ENCODE measurements at places on chromosomes 7 and 10.

GRCh38 chr10:122295451-122295809, 24.3 kb downstream of the BTBD16 start:
- DNase-seq = no peak

- no peak for DNase-seq
Measured at GRCh38 chr10:9811601-9812000, 1206.1 kb upstream of the CELF2 start.

DNA sequence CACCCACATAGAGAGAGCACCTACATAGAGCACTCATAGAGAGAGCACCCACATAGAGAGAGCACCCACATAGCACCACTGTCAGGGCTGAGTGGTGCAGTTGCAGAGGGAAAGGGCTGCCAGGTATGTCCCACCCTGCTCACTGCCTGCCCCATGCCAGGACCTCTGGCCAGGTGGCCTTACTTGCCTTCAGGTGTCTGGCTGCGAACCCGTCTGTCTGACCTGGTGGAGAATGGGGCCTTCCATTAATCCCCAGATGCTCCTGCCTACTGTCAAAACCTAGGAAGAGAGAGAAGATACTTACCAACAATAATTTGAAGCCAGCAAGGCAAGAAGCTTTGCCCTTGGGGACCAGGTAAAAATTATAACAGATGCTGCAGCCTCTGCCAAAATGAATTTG, 51.1 kb downstream of the INSIG1 start:
- DNase-seq = no peak

DNA sequence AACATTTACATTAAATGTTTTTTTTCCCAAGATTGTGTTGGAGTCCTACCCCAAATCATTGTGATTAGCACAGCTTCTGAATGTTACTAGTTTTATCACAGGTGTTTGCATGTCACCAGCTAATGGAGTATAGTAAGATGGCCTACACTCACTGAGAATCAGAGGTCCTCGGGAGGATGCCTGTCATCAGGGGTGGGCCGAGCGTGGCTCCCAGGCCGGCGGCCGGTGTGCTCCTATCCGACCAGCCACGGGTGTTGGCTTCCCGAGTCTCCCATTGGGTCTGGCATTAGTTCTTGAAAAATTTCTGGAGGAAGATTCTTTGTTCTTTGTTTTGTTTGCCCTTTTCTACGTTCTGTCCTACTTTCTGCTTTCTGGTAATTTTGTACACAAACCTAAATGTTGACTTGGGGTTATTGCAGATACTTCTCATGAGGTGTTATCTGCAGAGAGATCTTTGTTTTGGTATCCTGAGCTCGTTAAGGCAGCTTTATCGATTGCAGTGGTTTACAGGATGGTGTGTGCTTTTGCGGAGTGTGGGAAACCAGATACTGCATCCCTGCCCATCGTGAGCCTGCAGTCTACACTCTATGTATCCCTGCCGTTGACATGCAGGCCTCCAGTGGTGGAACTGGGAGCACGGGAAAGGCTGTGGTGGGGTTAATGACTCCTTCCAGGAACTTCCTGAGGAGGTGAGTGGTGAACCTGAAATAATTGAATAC, 67.3 kb upstream of the DNAJB6 start:
- no peak for DNase-seq

GRCh38 chr10:12971001-12971788, 30.3 kb downstream of the CCDC3 start:
- DNase-seq = no peak

DNA sequence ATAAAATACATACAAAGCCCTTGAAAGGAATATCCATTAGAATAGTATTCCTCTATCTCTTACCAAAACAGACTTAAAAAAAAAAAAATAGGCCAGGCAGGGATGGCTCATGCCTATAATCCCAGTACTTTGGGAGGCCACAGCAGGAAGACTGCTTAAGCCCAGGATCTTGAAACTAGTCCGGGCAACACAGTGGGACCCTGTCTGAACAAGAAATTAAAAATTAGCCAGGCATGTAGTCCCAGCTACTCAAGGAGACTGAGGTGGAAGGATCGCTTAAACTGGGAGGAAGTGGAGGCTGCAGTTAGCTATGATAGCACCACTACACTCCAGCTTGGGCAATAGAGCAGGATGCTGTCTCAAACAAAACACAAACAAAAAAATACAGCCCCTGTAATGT, 9.6 kb downstream of the PDLIM1 start:
- DNase-seq = no peak

DNA sequence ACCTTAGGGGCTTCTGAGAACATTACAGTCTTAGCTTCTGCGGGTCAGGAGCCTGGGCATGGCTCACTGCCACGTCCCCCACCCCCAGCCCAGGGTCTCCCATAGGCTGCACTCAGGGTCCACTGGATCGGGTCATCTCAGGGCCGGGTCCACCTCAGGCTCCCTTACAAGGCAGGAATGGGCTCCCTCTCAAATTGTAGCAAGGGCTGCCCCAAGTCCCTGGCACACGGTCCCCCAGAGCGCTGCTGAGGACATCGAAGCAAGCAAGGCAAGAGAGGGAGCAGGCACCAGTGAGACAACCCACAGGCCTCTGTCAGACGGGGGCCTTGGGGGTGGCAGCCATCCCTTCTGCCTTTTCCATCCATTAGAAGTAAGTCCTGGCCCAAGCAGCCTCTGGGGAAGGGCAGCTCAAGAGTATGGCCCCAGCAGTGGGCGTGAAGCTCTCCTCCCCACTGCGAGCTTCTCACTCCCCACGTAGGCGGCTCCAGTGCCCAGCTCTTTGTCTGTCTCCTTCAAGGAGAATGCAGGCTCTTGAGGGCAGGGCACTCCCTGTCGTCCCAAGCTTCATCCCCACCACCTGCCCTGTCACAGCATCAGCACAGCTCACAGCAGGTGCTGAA, 18.0 kb upstream of the RET start:
- no peak for DNase-seq

- no peak for DNase-seq
Measured at GRCh38 chr7:36633377-36633776, 90.9 kb downstream of the AOAH start.

DNA sequence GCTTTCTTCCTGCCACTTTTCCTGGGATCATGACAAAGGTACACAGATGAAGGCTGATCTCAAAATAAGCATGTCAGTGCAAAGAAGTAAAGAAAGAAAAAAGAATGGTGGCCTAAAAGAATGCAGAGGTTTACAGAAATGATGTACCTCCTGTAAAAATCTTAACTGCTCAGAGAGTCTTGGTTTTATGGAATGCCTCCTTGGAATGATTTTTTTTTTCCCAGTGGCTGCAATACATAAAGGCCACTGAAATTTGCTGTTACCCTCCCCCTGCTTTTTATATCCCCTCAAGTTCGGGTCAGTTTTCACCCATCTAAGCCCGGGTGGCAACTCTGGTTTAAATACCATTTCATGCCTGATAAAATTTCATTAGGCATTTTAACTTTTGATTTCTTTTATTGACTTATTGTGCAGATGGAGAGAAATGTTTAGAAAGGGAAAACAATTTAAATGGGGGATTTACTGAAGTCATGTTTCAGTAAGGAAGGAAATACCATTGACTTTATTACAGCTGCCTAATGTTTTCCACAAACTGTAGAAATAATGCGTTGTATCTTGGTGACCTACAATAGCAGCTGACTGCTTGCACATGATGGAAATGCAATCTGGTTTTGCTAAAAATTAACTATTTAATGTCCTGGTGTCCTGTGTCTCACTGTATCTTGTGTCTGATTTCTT, 102.5 kb downstream of the SAMD9 start:
- no peak for DNase-seq

GRCh38 chr10:31820096-31820495, 108.5 kb downstream of the ARHGAP12 start:
- DNase-seq = no peak

DNA sequence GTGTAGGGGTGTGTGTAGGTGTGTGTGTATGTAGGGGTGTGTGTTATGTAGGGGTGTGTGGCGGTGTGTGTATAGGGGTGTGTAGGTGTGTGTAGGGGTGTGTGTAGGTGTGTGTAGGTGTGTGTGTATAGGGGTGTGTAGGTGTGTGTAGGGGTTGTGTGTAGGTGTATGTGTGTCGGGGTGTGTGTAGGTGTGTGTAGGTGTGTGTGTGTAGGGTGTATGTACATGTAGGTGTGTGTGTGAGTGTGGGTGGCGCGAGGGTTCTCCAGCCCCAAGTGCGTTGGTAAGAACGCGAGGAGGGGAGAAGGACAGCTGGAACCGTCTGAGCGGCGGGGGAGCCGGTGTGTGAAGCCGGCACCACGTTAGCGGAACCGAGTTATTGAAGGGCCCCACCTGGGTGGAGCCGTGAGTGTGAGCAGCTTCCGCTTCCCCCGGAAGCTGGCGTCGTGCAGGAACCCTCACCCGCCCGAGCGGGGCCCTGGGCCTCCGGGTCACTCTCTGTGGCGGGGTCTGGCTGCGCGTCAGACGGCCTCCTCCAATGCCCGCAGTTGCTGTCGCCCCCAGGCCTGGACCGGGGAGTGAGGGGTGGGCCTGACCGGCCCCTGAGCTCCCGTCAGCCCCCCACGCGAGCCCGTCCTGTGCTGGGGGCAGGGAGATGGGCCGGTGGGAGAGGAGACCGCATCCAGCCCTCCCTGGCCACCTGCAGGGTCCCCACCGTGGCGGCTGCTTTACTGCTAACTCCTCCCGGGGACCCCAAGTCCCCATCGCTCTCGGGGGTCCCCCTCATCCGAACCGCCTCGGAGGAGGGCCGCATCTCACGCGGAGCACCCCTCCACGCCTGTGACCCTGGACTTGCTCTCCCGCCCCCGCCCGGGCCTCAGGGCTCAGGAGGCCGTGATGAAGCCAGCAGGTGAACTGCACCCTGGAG, 49.6 kb upstream of the PSMG3 start:
- DNase-seq = no peak

GRCh38 chr7:37495574-37496184, 47.0 kb upstream of the ELMO1 start:
- no peak for DNase-seq

- no peak for DNase-seq
Measured at GRCh38 chr7:44072364-44073231, 7.2 kb upstream of the PGAM2 start.

DNA sequence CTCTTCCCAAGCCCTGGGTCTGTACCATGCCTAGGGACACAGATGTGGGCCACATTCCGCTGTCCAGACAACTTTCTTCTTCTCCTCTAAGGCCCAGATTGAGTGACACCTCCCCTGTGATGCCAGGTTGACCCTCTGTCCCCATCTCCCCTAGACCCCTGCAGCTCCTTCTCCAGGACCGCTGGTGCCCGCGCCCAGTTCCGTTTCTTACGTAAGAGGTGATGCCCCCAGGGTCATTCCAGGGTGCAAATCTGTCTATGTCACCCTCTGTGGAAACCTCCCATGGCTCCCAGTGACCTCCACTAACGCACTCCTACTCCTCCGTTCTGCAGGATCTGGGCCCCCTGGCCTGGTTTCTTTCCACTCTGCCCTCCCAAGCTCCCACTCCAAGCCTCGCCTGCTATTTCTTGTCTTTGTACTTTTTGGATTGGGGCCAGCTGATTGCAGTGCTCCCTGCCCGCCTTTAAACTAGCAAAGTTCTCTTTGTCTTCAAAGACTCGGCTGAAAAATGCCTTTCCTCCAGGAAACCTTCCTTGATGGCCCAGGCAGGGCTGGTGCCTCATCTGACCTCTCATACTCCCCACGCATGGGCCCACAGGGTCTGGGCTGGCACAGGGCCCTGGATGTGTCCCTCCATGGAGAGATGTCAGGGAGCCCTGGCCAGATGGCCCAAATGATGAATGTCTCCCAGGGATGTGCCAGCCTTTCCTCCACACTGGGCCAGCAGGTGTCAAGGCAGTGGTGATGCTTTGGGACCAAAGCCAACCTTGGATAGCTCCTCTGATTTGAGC, 21.3 kb upstream of the ELN start:
- no peak for DNase-seq

GRCh38 chr10:76397181-76398042, 966.0 kb downstream of the LRMDA start:
- DNase-seq = no peak

DNA sequence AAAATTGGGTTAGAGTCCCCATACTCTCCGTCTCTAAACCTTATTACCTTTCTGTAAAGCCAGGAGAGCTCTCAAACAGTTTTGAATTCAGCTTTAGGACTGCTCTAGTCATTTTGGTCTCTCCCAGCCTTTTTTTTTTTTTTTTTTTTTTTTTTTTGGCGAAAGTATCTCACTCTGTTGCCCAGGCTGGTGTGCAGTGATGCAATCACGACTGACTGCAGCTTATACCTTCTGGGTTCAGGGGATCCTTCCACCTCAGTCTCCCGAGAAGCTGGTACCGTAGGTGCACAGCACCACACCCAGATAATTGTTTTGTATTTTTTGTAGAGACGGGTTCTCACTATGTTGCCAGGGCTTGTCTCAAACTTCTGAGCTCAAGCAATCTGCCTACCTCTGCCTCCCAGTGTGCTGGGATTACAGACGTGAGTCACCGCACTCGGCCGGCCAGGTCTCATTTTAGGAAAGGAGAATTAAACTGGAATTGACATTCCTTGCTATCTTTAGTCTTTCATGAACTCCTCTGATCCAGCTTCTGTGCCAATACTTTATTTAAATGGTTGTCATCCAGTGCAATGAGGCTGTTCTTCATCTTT, 31.4 kb upstream of the RSU1 start:
- DNase-seq = no peak

DNA sequence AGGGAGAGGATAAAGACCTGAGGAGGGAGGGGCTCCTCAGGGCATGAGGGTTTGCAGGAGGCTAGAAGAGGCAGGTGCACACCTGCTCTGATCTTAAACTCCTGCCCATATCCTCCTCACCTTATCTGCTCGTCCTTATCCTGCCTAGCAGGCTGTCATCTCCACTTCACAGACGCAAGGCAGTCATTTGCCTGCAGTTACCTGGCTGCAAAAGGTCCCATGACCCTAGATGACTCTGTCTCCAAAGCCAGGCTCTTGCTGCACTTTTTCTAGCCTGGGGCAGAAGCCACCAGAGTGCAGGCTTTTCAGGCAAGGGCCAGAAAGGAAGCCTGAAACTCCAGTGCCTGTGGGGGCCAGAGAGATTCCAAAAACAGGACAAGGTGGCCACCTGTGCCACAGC, 1.7 kb upstream of the ZNF853 start:
- DNase-seq = no peak

DNA sequence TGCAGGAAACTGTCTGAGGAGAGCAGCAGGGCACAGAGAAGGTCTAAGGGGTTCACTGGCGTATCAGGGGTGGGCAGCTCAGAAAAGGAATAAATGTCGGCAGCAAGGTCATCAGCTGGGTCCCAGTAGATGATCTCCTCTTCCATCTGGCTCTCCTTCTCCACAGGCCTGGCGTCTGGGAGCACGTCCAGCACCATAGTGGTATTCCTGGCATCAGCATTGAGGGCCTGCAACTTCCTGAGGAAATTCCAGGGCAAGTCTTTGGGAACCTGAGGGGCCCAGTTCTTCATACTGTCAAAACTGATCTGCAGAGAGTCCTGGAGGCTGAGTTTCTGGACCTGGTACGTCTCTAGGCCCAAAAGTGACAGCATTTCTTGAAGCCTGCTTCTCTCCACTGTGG, 9.6 kb upstream of the MRPS24 start:
- no peak for DNase-seq

DNA sequence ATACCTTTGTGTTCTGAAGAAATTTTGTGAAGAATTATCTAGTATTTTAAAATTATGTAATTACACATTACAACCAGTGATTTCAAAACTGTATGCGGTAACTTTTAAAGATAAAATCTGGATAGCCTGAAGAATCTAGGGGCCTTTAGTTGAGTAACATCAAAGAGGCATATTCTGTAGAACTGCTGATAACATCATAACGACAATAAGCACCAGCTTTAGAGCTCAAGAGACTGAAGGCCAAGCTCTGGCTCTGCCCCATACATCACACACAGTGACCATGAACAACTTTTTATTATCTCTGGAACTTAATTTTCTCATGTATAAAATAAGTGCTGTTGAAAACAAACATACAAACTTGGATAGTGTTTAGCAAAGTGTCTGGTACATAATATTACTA, 121.1 kb upstream of the RHOBTB1 start:
- no peak for DNase-seq

All from stimulated activated CD4-positive, alpha-beta T cell treated with anti-CD3 and anti-CD28 coated beads, Interleukin-1b, Interleukin-23, amount 100 ng/mL, for 4 hours (primary cell).